Hematopoietic multipotent progenitor cell (in vitro differentiated cells): ENCODE measurements at places on chromosomes 6 and 20. TPM values are rescaled to one million over a fixed set of nuclear protein-coding genes. Genes with fewer than 3 reads are reported as not detected.

DNA sequence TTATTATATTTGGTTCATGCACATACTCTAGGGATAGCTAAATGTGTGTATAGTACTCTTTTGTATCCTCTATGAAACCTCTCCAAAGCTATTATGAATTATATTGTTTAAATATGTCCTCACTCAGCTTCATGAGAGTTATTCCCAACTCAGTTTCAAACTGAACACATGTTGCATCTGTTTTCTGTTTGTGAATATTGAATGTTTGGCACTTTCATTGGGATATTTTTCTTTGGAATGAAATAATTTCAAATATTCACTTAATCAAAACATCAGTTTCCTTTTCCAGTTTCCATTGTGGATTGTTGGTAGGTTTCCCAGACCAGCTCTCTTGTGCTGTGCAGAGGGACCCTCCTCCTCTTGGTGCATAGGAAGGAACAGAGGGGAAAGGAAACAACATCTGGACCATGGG is 46.6 kb downstream of the HDAC2 start:
- no peak for DNase-seq

GRCh38 chr6:10235344-10235743 is 179.5 kb downstream of the TFAP2A start:
- DNase-seq = no peak

THBD gene
- 1.3 TPM for total RNA-seq

- DNase-seq = no peak
Observed at GRCh38 chr6:38974389-38975151, 74.0 kb upstream of the GLP1R start.

- DNase-seq = no peak
Observed at GRCh38 chr6:107827541-107827940, 3.4 kb upstream of the SCML4 start.

DNA sequence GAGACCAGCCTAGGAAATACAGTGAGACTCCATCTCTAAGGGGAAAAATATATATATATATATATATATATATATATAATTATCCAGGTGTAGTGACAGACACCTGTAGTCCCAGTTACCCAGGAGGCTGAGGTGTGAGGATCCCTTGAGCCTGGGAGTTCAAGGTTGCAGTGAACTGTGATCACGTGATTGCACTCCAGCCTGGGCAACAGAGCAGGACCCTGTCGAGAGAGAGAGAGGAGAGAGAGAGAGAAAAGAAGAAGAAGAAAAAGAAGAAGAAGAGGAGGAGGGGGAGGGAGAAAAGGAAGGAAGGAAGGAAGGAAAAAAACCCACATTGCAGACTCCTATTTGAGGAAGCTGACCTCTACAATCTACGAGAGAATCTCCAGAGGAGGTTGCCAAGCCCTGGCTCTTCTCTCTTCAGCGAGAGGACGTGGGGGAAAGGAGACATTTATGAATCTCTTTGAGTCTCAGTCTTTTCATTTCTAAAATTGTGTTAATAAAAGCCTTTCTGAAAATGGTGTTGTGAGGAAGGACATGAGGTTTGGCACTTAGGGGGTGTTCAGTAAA is 49.7 kb downstream of the COL11A2 start:
- no peak for DNase-seq

MUC21 gene
- under 0.01 TPM for total RNA-seq
